Activated T-cell treated with anti-CD3 and anti-CD28 coated beads, Interleukin-2, amount 50 U/mL, for 1 hour (primary cell): ENCODE measurements at places on chromosomes 5 and 9.

- no peak for DNase-seq
These were observed 136.1 kb downstream of the GAPVD1 start for GRCh38 chr9:125397736-125398135.

GRCh38 chr5:145939540-145940065, 3.2 kb downstream of the SH3RF2 start:
- DNase-seq: no peak

GRCh38 chr5:132063090-132063911, 2.8 kb downstream of the IL3 start:
- peak; percentile 83 for DNase-seq

DNA sequence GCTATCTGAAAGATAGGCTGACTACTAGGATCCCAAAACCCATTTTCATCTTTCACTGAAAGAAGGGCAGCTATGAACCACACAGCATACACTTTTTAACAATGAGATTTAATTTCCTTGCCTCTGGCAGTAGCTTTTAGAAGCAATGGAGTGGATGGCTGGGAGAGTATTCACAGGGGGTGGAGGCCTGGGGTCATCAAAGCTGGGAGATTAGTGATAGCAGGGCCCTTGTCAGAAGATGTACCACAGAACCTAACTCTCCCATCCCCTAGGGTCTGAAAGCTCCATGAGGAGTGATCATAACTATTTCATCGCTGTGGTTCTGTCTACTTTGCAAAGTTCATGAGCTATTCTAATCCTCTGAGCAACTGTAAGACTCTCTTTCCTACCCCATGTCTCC, 332.2 kb downstream of the PRELID2 start:
- no peak for DNase-seq

DNA sequence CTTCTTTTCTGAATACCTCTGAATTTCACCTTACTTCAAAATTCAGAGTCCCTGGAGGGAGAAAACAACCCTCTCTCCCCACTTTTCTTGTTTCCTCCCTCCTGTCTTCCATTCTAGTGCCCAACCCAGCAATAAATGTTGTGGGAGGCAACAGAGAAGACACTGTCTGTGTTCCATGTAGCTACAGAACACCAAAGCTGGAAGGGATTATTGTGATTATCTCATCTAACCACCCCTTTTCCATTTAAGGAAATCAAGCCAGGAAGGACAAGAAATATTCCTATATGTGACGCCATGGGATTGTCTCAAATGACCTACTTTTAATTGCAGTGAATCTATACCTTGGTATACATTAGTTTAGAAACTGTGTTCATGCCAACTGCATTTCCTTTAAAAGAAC, 476.6 kb upstream of the TNC start:
- no peak for DNase-seq
